NCI-H2081 (cell line): ENCODE measurements at places on chromosomes 5 and 9.

- no peak for DNase-seq
These were observed 1.7 kb downstream of the PHF2 start for GRCh38 chr9:93577975-93578682.

DNA sequence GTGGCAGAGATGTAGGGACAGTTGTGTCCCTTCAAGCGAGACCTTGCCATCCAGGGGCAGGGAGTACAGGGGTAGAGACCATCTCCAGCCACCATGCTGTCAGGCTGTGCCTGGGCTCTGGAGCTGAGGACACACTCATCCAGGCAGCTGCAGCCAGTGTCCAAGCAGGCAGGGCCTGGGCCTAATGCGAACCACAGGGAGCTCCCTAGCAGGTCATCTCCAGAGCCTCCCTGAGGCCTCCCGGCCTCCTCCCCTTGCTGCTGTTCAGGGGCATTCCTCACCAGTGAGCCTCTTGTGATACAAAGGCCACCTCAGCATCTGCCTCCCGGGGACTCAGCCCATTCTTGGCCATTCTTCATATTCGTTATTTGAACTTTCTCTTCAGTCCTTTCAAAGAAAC lies 35.0 kb downstream of the TPPP start:
- no peak for DNase-seq

GRCh38 chr5:54470128-54470527 lies 14.6 kb downstream of the HSPB3 start:
- no peak for DNase-seq

GRCh38 chr9:132543960-132544359 lies 38.4 kb upstream of the BARHL1 start:
- no peak for DNase-seq

DNA sequence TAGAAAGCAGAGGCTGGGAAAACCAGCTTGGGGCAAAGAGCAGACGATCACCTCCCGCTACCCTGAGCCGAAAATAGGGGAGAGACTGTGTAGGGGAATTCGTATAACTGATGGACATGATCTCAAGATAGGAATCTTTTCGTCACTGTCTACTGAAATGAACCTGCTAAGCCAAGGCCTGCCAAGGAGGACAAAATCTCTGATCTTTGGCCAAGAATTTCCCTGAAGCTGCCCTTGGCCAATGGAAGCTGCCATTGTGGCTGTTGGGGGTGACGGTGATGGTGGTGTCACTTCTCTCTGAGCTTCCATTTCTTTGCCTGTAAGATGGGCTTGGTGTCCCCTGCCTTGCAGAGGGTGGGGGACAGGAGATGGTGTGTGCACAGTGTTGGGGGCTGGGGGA lies 3.3 kb upstream of the PTGES start:
- DNase-seq, result no peak

DNA sequence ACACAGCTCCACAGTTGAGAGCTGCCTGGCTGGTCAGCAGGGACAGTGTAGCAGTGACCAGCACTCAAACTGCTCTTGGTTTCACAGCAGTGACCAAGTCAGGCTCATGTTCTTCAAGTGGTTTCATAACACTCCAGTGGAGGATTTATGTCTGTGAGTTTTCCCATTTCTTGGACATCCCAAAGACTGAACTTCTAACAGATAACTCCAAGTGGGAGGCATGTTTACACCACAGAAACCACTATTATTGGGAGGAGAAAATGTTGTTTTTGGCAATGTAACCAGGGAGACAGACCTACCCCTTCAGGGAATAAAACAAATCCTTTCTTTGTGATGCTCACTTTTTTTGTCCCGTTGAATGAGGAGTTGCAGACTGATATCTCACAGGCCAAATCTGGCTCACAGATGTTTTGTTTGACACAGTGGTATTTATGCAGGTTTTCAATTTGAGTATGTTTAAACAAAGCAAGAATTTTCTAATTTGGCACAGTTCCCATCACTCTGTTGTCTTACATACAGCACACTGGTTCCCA lies 141.5 kb downstream of the RMI1 start:
- DNase-seq, result no peak

DNA sequence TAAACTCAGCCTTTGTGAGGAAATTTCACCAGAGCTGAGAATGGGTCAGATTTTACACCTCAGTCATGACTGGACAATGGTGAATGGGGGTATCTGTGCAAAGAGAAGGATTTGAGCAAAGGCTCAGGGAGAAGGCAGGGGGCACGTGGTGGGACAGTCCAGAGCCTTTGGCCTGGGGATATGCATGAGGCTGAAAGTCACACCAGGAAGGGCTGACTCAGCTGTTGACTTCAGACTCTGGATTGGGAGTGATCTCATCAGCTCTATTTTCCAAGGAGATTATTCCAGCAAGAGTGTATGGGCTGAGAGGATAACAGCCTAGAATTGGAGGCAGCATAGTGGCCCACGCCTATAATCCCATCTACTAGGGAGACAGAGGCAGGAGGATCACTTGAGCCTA lies 53.6 kb downstream of the SAXO1 start:
- DNase-seq, result no peak

- no peak for DNase-seq
These were observed 87.6 kb downstream of the BASP1 start for GRCh38 chr5:17305017-17305416.

DNA sequence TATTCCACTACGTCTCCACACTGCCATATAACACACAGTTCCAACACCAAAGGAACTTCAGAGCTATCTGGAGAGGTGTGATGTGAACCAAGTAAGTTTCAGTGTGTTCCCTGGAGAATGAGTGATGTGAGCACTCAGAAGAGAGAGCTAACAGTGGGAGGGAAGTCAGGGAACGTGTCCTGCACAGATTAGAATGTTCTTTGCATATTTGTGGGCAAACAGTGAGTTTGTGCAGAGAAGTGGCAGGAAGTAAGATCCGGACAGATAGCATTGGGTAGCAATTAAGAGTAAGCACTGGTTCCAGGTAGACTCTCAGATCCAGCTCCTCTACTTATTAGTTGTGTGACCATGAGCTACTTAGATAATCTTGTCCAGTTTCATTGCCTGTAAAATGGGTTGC lies 206.4 kb downstream of the PDZD2 start:
- DNase-seq, result no peak

DNA sequence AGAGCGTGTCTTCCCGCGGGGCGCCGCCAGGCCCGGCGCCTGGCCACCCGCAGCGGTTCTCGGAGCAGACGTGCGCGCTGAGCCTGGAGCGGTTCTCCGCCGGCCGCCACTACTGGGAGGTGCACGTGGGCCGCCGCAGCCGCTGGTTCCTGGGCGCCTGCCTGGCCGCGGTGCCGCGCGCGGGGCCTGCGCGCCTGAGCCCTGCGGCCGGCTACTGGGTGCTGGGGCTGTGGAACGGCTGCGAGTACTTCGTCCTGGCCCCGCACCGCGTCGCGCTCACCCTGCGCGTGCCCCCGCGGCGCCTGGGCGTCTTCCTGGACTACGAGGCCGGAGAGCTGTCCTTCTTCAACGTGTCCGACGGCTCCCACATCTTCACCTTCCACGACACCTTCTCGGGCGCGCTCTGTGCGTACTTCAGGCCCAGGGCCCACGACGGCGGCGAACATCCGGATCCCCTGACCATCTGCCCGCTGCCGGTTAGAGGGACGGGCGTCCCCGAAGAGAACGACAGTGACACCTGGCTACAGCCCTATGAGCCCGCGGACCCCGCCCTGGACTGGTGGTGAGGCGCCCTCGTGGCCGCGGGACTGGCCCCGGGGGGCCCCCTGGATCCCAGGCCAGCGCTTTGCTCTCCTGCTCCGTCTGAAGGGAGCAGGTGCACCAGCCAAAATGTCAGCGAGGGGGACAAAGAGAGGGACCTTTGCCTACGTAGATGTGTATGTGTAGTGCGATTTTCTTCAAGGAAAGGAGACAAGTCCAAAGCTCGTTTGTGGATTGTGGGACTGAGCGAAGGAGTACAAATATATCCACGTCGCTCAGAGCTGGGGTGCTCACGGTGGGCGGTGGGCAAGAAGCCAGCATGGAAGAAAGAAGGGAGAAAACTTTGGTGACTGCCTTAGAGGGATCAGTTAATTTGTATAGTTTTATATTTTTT lies 19.5 kb downstream of the BTNL9 start:
- no peak for DNase-seq

GRCh38 chr9:131605770-131606590 lies 60.7 kb downstream of the PRRT1B start:
- no peak for DNase-seq

GRCh38 chr5:21709770-21710169 lies 1143.4 kb downstream of the CDH12 start:
- DNase-seq, result no peak

- DNase-seq, result no peak
These were observed 94.2 kb downstream of the WNK2 start for GRCh38 chr9:93278144-93278543.

- DNase-seq, result peak; percentile 15
These were observed 6.9 kb downstream of the TNFSF15 start for GRCh38 chr9:114798780-114799427.

DNA sequence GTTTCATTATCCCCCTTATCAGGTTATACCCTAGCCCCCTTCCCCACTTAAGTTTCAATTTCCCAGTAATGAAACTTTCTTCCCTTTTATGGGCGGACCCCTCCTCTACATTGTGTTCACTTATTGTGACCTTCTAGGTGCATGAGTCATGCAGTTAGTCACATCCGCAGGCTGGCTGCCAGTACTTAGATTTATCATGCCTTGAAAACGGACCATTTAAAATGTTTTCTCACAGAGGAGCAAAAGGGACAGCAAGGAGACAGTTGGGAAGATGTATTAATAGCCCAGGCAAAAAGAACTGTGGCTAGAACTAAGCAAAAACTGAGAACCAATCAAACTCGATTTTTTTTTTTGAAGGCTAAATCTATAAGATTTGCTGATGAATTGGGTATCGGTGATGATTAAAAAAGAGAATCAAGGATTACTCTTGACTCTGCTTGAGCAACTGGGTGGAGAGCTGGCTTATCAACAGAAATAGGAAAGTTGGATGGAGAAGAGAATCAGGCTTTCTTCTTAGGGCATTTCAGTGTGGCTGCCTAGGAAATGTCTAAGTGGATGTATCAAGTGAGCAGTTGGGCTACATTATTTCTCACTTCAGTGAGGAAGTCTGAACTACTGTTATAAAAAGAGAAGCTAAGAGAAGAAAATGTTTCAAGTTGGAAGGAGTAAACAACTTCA lies 615.0 kb downstream of the HINT1 start:
- no peak for DNase-seq

- DNase-seq, result no peak
These were observed 116.4 kb downstream of the NTRK2 start for GRCh38 chr9:84785792-84786547.

DNA sequence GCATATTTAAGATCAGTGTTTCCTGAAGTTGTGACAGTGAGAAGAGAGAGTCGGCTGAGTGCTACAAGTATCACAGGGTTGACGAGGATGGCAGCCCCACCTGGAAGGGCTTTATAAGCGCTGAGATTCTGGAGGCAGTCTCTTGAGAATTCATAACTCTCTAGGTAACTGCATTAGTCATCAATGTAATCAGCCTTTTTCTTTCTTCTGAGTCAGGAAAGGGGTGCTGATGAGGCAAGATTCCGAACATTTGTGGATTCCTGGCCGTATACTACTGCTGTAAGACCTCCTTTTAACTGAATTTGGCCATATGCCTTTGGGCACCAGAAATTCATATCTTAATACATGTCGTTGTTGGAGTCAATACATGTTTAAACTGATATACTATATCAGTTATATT lies 6.6 kb upstream of the RNF20 start:
- no peak for DNase-seq

GRCh38 chr5:179417016-179417415 lies 71.8 kb upstream of the ADAMTS2 start:
- no peak for DNase-seq

- DNase-seq, result no peak
These were observed 96.1 kb downstream of the FBN2 start for GRCh38 chr5:128441941-128442350.

DNA sequence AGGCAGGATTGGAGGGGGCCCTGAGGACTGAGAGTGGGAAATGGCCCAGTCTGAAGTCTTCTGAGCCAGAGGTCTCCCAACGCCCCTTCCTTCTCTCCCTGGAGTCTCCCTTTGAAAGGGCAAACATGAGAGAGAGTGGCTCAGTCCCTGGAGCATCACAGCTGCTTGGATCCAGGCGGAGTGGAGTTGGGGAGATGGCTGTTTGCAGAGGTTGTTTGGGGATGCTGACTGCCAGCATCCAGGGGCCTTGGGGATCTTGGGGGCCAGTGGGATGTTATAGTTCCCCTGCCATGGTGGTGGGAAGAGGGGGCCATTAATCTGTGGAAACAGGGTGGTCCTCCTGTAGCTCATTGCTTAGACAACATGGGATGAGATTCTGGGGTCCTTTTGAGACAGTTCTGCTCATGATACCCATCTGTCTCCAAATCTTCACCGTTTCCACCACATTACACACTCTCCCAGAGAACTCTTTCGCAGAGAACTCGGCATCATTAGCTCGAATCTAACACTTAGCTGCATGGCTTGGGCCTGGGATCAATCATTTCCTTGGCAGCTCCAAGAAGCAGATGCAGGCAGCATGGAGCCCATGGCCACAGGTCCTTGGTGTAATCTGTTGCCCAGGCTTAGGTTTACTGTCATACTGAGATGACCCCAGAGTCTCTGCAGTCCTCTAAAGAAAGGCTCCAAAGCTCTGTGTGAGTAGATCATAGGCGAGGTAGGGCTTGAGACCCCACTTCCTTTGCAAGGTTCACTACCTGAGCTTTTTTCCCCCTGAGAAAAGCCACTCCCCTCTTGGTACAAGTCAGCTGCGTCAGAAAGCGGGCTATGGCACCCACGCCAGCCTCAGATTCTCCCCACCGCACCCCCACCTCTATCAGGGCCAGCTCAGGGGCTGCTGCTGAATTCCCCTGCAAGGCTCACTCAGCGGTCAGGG lies 54.4 kb upstream of the SH3PXD2B start:
- DNase-seq, result no peak

- DNase-seq, result peak; percentile 78
These were observed 7.0 kb downstream of the ASS1 start for GRCh38 chr9:130451509-130452388.

DNA sequence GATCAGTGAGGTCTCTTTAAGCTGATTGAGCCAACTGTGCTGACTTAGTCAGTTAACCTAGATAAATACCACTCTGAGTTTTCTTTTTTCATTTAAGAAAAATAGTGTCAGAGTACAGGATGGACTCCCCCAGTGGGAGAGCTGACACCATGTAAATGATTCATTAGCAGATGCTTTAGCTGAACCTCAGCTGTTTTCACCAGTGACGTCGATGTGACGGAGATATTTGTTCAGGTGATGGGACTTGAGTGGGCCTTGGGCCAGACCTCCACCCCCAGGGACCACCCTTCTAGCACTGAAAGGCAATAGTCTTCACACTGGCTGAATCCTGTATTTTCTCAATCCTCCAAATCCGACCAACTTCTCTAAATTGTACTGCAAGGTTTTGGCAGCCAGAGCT lies 196.1 kb downstream of the GAS1 start:
- no peak for DNase-seq
